ENCODE measurements at places on chromosomes 4 and X.

DNA sequence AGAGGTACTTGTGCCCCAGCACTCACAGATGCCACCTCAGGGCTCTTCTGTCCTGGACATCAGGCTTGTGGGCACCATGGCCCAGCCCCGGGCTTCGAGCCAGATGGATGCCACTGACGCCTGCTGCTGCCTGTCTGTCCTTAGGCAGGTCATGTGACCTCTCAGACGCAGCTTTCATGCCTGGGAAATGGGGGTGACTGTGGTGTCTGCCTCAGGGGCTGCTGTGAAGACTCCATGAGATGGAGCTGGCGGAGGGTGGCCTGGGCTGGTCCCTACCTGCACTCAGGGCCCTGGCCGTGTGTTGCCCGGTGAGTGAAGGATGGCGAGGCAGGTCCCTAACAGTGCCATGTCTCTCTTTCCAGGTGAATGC is 6.5 kb downstream of the CPZ start:
- DNase-seq, result no peak

DNA sequence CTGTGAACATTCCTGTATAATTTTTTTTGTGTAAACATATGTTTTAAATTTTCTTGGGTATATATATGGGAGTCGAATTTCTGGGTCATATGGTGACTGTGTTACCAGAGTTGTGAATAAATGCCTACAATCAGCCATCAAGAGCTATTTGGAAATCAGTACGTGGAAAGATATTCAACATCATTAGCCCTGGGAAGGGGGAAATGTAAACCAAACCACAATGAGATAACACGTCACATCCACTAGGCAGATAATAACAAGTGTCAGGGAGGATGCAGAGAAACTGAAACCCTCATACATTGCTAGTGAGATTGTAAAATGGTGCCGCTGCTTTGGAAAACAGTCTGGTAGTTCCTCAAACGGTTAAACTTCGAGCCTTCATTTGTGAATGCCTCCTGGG is 43.9 kb downstream of the LUZP4 start:
- DNase-seq, result no peak

- DNase-seq, result no peak
Observed at GRCh38 chr4:38679921-38680320, 15.9 kb downstream of the KLF3 start.

- no peak for DNase-seq
Observed at GRCh38 chr4:83118869-83119268, 4.3 kb upstream of the PLAC8 start.

DNA sequence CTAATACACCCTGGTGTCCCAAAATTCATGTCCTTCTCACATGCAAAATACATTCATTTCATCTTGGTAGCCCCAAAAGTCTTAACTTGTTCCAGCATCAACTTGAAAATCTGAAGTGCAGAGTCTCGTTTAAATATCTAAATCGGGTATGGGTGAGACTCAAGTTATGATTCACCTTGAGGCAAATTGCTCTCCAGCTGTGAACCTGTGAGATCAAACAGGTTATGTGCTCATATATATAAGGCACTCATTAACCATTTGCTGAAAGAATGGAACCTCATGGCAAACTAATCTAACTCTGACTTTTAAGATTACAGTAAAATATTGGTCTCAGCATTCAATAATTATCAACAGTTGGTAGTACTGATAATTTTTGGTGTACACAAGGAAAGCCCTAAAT is 55.5 kb downstream of the PDLIM5 start:
- DNase-seq, result no peak

DNA sequence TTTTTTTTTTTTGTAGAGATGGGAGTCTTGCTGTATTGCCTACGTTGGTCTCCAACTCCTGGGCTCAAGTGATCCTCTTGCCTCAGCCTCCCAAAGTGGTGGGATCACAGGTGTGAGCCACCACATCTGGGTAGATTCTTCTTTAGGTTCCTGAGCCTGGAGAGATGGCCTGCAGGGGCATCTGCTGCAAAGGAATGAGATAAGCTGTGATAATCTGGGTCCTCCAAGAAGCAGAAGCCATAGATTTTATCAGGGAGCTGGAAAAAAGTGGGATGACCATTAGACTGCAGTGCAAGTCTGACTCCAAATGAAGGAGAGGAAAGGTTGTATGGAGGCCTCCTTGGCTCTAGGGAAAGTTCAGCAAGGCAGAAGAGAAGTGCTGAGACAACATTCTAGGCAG is 19.0 kb upstream of the ACSL1 start:
- no peak for DNase-seq

- no peak for DNase-seq
Observed at GRCh38 chrX:68647156-68647957, at the start of gene STARD8. TSS of gene STARD8 (plus strand) at chrX:68647666. CDS start at chrX:68647883, 217 bp downstream.

- DNase-seq, result no peak
Observed at GRCh38 chrX:9867753-9868152, 81.5 kb downstream of the SHROOM2 start.

DNA sequence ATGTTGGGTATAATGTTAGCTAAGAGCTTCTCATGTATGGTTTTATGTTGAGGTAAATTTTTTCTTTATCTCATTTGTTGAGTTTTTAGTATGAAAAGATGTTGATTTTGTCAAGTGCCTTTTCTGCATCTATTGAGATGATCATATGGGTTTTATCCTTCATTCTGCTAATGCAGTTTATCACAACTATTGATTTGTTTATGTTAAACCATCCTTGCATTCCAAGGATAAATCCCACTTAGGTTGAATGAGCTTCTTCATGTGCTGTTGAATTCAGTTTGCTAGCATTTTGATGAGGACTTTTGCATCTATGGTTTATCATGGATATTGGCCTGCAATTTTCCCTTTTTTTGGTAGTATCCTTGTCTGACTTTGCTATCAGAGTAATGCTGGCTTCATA is 93.3 kb downstream of the SYTL5 start:
- DNase-seq, result no peak

DNA sequence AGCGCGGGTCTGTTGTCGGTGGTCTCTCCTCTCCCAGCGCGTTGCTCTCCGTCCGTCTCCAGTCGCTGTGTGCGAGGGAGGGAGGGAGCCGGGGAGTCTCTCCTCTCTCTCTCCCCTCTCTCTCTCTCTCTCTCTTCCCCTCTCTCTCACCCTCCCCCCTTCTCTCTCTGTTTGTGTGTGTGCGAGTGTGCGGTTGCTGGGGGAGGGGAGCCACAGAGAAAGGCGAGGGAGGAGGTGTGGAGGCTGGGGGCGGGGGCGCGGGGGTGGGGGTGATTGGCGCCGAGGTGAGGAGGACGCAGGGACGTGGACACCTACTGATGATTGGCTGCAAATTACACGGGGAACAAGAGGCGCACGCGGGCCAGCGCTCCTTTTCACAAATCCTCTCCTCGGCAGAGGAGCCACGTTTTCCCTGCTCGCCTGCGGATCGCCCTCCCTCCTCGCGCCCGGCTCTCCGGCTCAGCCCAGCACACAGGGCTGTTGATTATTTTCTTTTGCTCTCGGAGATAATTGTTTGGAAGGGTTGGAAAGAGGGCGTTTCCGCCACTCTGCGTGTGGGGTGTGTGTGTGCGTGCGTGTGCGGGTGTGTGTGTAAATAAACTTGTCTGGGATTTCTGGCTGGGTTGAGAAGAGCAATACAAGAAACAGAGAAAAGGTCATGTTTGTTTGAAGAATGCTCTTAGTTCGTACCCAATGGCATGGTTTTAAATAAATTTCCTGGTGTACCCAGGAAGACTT is at the start of gene CXXC4:
TSS of gene CXXC4 (minus strand) at position 73 of the 738 bp plus-strand sequence. CDS start 3,092 bp downstream, outside the sequence.
- DNase-seq, result no peak

Data from stimulated activated CD8-positive, alpha-beta memory T cell treated with anti-CD3 and anti-CD28 coated beads, Interleukin-15, amount 100 ng/mL, for 1 hour (primary cell).